ENCODE measurements at places on chromosomes 11 and 22. TPM values are rescaled to one million over a fixed set of nuclear protein-coding genes. Genes with fewer than 3 reads are reported as not detected.

GRCh38 chr22:42282943-42283277, 12.5 kb upstream of the TCF20 start:
- no peak for DNase-seq

- DNase-seq = no peak
Measured at GRCh38 chr11:46682773-46683752, 17.4 kb downstream of the ARHGAP1 start.

DNA sequence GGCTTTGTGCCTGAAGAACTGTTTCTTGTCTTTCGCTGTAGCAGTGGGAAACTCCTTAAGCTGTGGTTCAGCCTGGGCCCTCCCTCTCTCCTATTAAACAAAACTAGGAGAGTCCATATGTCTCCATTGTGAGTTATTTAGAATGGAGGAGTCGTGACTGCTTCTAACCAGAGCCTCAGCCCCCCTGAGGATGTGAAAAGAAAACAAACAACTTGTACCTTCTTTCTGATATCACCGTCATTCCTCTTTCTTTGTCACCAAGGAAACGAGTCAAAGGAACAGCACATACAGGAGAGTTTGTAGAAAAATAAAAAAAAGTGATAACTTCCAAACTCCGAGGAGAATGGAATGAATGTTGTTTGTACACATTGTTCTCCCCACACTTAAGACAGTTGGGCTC, 11.6 kb upstream of the EXT2 start:
- DNase-seq = no peak

GRCh38 chr22:44407171-44407986, 90.7 kb downstream of the RTL6 start:
- DNase-seq = no peak

Gene KCNQ1OT1
- 1.2 TPM for total RNA-seq

- peak; percentile 55 for DNase-seq
Measured at GRCh38 chr11:65436412-65437032, 13.9 kb downstream of the NEAT1 start.

GRCh38 chr11:57392066-57392762, 1.8 kb upstream of the PRG2 start:
- DNase-seq = no peak

Gene GNAZ
- total RNA-seq = 0.33 TPM

GRCh38 chr11:9716275-9717039, 52.6 kb downstream of the SWAP70 start:
- DNase-seq = no peak
